ENCODE measurements at places on chromosomes 6 and 20.

DNA sequence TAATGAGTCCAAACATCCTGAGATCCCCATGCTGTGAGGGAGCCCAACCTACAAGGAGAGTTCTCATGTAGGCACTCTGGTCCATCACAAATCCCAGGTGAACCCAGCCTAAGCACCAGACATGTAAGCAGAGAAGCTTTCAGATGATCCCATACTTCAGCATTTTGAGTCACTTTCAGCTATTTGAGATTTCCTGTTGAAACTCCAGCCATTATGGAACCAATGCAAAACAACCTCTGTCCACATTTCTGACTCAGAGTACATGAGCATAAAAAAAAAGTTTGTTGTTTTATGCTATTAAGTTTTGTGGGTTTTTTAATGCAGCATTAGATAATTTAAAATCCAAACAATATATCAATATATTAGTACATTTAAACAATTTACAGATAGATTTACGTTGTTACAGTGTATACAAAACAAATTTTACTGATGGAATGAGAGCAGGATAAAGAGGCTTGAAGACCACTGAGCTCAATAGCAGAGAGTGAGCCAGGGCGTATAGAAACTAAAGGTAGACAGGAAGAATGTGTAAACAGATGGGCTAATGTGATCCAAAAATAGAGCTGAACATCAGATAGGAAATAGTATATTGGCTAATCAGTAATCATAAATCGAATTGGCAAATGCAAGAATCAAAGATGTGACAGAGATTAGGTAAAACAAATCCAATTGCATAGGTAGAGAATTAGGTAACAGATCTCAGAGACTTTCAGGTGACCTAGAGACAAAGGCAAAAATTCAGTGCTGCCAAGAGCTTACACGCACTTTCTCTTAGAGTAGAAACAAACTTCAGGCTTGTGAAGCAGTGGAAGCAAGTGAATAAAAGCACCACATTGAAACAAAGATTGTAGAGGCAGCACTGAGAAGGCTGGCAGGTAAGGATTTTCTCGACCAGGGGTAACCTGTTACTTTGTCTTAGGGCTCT, 36.2 kb upstream of the PLCB1 start:
- no peak for ATAC-seq
- no peak overlapping the region for H3K4me3 ChIP-seq
- peaks cover 9% of the 10 kb centered on the region for H3K4me1 ChIP-seq
- H3K27me3 ChIP-seq, result no peaks in the 10 kb centered on the region
- no peaks in the 10 kb centered on the region for H3K36me3 ChIP-seq

- H3K36me3 ChIP-seq, result no peaks in the 10 kb centered on the region
- H3K4me1 ChIP-seq, result no peaks in the 10 kb centered on the region
- peaks cover 4% of the 10 kb centered on the region for H3K27me3 ChIP-seq
- no peak overlapping the region for H3K4me3 ChIP-seq
- H3K27ac ChIP-seq, result no peak overlapping the region
Observed at GRCh38 chr6:99241905-99242534, 107.5 kb downstream of the FAXC start.

DNA sequence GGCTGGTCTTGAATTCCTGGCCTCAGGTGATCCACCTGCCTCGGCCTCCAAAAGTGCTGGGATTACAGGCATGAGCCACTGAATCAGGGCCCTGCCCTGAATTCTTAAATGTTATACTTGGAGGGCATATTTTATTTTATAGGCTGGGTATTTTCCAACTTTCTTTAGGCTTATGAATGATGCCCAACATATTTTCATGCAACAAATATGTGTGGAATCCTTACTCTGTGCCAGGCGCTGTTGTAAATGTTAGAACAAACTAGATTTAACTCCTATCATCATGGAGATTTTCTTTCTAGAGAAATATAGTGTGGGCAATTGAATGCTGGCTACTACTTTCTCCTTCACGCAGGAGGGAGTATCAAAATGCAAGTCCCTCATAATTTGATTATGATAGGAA, 71.2 kb downstream of the SAMD5 start:
- H3K36me3 ChIP-seq, result no peaks in the 10 kb centered on the region
- H3K27ac ChIP-seq, result no peak overlapping the region
- H3K4me1 ChIP-seq, result no peaks in the 10 kb centered on the region
- no peaks in the 10 kb centered on the region for H3K27me3 ChIP-seq

- no peak for ATAC-seq
- H3K27ac ChIP-seq, result no peak overlapping the region
- H3K27me3 ChIP-seq, result no peaks in the 10 kb centered on the region
Observed at GRCh38 chr6:56318851-56319250, 71.5 kb upstream of the COL21A1 start.

DNA sequence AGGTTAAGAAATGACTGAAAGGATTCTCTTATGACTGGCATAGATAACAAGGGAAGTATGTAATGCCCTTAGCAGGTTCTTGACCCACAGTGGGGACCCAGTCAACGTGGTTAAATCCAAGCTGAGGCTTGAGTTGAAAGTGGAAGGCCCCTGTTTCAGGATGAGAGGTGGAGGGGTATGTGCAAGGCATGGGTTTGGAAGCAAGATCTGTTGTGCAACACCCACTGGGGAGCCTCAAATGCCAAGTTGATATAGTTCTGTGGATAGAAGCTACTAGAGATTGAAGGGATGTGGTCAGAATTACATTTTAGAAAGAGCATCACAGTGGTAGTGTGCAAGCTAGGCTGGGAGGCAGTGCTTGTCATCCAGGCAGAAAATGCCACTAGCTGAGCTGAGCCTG, 5.1 kb downstream of the PABPC1L start:
- no peaks in the 10 kb centered on the region for H3K27me3 ChIP-seq
- no peaks in the 10 kb centered on the region for H3K4me1 ChIP-seq

- ATAC-seq, result peak; percentile 70
- no peak overlapping the region for H3K4me3 ChIP-seq
- H3K27ac ChIP-seq, result peak overlapping the region; percentile 47
- no peaks in the 10 kb centered on the region for H3K27me3 ChIP-seq
- no peaks in the 10 kb centered on the region for H3K36me3 ChIP-seq
- peaks cover 7% of the 10 kb centered on the region for H3K4me1 ChIP-seq
Observed at GRCh38 chr20:8946036-8946940, 122.6 kb upstream of the PLCB4 start.

- no peak overlapping the region for H3K4me3 ChIP-seq
- no peak overlapping the region for H3K27ac ChIP-seq
- no peaks in the 10 kb centered on the region for H3K27me3 ChIP-seq
- ATAC-seq, result no peak
Observed at GRCh38 chr6:129555206-129555832, 154.7 kb downstream of the ARHGAP18 start.

DNA sequence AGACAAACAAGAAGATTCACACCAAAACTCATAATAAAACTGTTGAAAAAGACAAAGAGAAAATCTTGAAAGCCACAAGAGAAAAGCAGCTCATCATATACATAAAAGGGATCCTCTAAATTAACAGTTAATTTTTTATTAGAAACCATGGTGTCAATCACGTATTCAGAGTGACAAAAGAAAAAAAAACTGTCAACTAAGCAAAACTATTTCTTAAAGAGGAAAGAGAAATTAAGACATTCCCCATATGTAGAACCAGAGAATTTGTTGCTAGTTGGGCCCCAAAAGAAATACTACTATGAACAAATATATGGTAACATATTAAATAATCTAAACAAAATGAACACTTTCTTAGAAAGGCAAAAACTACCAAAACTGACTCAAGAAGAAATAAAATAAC, 74.3 kb upstream of the TENT5A start:
- H3K4me1 ChIP-seq, result no peaks in the 10 kb centered on the region
- no peaks in the 10 kb centered on the region for H3K36me3 ChIP-seq
- no peak for ATAC-seq
- no peaks in the 10 kb centered on the region for H3K27me3 ChIP-seq
- H3K4me3 ChIP-seq, result no peak overlapping the region
- no peak overlapping the region for H3K27ac ChIP-seq

DNA sequence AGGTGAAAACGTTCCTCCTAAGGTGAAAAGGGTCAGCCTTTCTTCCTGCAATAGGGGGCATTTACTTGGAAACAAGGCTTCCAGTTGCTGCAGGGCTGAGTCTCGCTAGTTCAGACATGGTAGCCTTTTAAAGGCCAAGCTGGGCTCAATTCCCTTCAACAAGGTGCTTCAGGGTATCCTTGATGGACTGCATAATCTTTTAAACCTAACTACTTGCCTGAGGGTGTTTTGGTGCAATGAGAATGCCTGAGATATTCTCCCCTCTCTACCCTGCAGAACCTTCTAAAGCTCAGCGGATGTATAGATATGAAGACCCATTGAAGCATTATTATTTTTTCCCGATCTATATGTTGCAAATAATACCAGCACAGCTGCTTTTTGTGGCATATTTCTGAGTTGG, 416.1 kb downstream of the QKI start:
- H3K4me3 ChIP-seq, result no peak overlapping the region
- H3K27me3 ChIP-seq, result no peaks in the 10 kb centered on the region
- no peaks in the 10 kb centered on the region for H3K4me1 ChIP-seq
- no peak overlapping the region for H3K27ac ChIP-seq

DNA sequence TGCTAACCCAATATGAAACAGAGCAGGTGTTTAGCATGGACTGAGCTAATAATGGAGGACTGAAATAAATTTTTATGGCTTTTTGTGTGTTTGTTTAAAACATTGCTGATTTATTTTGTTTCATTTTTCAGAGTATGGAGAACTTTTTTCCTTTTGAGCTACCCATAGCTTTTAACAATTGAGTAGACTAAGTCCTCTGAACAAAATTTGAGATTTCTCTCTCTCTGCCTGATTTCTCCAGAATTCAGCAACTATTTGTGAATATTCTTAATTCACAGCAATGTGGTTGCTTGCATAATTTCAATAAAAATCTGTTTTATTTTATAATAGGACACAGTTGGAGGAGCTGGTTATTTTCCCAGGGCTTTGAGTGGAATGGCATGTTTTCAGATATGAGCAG, 103.7 kb downstream of the TPBG start:
- H3K27ac ChIP-seq, result no peak overlapping the region
- no peak for ATAC-seq
- H3K27me3 ChIP-seq, result no peaks in the 10 kb centered on the region
- no peak overlapping the region for H3K4me3 ChIP-seq
- H3K36me3 ChIP-seq, result no peaks in the 10 kb centered on the region

DNA sequence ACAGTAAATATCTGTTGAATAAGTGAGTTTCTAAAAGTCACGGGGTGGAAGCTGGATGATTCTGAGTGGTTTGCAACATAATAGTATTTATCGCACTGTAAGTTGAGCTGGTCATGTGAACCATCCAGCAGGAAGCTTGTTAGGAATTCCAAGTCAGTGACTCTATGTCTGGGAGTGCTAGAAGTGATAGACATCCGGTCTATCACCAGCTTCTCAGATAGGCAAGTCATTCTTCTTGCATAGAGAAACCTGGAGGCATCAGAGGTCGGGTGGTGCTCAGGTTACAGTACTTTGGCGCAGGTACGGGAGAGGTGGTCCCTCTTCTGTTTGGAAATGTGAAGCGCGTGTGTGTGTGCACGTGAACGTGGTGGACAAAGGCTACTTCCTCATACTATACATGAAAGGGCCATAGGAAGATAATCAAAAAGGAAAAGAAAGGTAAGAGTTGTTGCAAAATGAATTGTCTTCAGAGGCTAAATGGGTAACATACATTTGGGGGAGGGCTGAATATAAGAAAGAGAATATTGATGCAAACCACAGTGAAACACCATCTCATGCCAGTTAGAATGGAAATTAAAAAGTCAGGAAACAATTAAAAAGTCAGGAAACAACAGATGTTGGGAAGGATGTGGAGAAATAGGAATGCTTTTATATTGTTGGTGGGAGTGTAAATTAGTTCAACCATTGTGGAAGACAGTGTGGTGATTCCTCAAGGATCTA, 299.3 kb upstream of the ZFP64 start:
- no peaks in the 10 kb centered on the region for H3K4me1 ChIP-seq
- no peak overlapping the region for H3K27ac ChIP-seq
- H3K4me3 ChIP-seq, result no peak overlapping the region
- no peaks in the 10 kb centered on the region for H3K36me3 ChIP-seq

- no peaks in the 10 kb centered on the region for H3K4me1 ChIP-seq
- no peaks in the 10 kb centered on the region for H3K36me3 ChIP-seq
- no peak overlapping the region for H3K4me3 ChIP-seq
- peak; percentile 71 for ATAC-seq
Observed at GRCh38 chr20:11676630-11677287, 240.9 kb upstream of the BTBD3 start.

- H3K27me3 ChIP-seq, result no peaks in the 10 kb centered on the region
- H3K4me3 ChIP-seq, result no peak overlapping the region
- H3K36me3 ChIP-seq, result no peaks in the 10 kb centered on the region
Observed at GRCh38 chr6:149218471-149218870, 99.0 kb upstream of the TAB2 start.

- H3K27me3 ChIP-seq, result peaks cover 5% of the 10 kb centered on the region
- no peak overlapping the region for H3K27ac ChIP-seq
- peaks cover 11% of the 10 kb centered on the region for H3K4me1 ChIP-seq
- no peaks in the 10 kb centered on the region for H3K36me3 ChIP-seq
Observed at GRCh38 chr6:322259-322930, 30.1 kb downstream of the DUSP22 start.

DNA sequence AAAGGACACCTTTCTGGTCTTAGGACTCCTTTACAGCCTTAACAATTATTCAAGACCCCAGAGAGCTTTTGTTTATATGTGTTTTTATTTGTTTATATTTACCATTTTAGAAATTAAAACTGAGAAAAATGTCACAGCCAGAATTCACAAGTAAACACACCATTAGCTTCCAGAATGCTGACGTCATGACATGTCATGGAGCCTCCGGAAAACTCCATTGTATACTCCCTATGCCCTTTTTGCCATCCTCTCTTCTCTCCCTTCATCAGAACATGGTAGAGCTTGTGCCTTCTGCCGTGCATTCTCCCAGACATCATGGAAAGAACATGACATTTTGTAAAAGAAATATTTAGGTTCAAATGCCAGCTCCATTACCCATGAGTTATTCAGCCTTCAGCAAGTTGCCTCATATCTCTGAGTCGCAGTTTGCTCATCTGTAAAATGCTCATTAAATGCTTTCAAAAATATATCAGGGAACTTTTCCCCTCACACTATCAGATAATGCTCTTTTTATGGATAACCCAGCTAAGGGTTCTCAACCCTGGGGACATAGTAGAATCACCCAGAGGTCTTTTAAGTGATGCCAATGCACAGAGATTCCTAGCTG, 27.8 kb downstream of the TNFAIP3 start:
- no peaks in the 10 kb centered on the region for H3K4me1 ChIP-seq
- H3K27me3 ChIP-seq, result no peaks in the 10 kb centered on the region
- H3K27ac ChIP-seq, result no peak overlapping the region
- H3K36me3 ChIP-seq, result no peaks in the 10 kb centered on the region
- no peak for ATAC-seq
